Progenitor cell of endocrine pancreas (in vitro differentiated cells): ENCODE measurements at places on chromosomes 3 and 15. TPM values are rescaled to one million over a fixed set of nuclear protein-coding genes. Genes with fewer than 3 reads are reported as not detected.

DNA sequence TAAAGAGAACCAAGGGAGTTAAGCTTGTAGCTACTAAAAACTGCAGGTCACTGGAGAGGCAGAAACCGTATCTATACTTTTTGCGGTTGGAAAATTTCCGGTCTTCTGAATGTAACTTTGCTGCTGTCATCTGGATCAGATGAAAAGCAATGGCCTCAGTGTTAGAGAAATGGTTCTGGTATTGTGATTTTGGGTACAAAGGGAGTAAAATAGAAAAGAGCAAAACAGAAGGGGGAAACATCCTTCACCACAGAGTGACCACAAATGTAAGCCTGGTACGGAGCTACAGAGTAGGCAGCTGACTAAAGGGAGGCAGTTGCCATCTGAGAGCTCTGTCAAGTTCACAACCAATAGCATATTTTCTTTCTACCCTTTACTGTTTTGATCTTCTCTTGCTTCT, 5.6 kb downstream of the CD96 start:
- H3K27me3 ChIP-seq = no peaks in the 10 kb centered on the region
- no peaks in the 10 kb centered on the region for H3K36me3 ChIP-seq
- H3K4me3 ChIP-seq = no peak overlapping the region
- H3K4me1 ChIP-seq = no peaks in the 10 kb centered on the region
- DNase-seq = no peak

- no peak overlapping the region for H3K4me3 ChIP-seq
- H3K36me3 ChIP-seq = peaks cover 13% of the 10 kb centered on the region
- no peak for DNase-seq
- no peaks in the 10 kb centered on the region for H3K27me3 ChIP-seq
These were observed 13.3 kb downstream of the EIF3J start for GRCh38 chr15:44550256-44550655.

DNA sequence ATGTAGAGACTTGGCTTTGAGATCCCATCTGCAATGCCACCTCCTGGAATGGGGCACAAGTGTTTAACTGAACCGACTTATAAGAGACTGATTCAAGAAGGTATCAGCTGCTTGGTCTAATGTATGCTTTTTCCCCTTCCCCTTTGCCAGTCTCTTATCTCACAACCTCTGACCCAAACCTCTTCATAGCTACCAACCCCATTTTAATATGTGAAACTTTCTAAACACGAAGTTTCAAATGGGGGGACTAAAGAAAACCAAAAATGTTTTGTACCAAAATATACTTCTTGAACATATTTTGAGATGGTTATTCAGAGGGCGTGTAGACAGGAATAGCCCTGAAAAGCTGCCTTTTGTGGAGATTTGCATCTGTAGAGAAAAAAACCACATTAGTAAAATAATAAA, 73.1 kb downstream of the OXSM start:
- H3K36me3 ChIP-seq = peaks cover 2% of the 10 kb centered on the region
- no peak overlapping the region for H3K27ac ChIP-seq
- H3K4me1 ChIP-seq = peaks cover 3% of the 10 kb centered on the region
- H3K4me3 ChIP-seq = no peak overlapping the region
- H3K27me3 ChIP-seq = no peaks in the 10 kb centered on the region

GRCh38 chr15:37106490-37107001, 6.2 kb upstream of the MEIS2 start:
- peak overlapping the region; percentile 75 for H3K4me3 ChIP-seq
- no peaks in the 10 kb centered on the region for H3K36me3 ChIP-seq
- H3K4me1 ChIP-seq = peaks cover 71% of the 10 kb centered on the region
- no peak for DNase-seq

DNA sequence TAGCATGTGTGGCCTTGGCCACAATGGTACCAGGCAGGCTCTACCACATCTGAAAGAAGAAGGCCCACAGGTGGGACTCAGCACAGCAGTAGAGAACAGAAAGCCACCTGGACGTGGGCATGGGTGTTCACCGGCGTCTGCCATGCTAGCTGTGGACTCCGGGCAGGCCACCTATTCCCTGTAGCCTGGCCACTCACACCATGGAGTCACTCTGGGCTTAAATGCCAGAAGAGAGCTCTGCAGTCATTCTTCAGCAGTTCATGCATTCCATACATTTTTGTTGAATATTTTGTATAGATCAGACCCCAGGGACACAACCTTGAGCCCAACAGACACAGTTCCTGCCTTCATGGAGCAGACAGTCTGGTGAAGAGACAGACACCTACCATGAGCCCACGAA, 138.6 kb downstream of the SRGAP3 start:
- DNase-seq = no peak
- H3K27ac ChIP-seq = peak overlapping the region; percentile 71
- H3K4me3 ChIP-seq = no peak overlapping the region
- peaks cover 8% of the 10 kb centered on the region for H3K36me3 ChIP-seq

DNA sequence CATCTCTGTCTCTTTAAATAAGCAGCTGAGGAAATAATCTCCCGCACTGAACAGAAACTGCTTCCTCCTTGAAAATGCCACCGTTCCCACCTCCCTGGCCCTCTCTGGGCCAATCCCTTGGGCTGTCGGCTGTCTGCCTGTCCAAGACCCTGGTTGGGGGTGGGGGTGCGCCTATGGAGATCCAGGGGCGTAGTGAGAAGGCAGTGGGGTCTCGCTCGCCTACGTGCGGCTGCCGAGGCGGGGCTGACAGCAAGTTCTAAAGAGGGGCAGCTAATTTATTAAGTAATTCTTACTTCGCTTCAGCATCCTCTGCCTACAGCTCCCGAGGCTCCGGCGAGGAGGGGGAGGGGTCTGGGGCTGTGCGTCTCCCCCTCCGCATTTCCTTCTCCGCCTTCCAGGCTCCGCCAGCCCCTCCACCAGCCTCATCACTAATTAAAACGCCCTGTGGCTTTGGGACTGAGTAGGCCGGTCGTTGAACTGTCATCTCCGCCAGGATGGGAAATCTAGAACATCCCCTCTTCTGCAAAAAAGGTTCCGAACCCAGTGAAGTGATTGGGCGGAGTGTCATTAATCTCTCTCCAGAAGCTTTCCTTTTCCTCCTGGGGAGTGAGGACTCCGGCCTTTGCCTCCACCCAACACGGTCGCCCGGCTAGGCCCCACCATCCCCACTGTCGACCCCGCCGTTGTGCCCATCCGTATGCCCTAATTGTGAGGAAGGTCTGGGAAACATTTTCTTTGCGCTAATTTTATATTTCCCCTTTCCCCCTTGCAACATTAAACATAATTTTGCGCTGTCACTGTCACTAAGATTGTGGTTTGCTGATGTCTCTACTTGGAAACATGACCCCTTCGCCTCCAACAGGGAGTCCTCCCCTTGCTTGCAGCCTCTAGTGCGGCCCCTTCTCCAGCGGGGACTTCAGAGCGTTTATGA, 16.9 kb downstream of the NR2F2 start:
- DNase-seq = no peak
- peaks cover 7% of the 10 kb centered on the region for H3K36me3 ChIP-seq
- H3K27ac ChIP-seq = no peak overlapping the region
- peaks cover 87% of the 10 kb centered on the region for H3K27me3 ChIP-seq

DNA sequence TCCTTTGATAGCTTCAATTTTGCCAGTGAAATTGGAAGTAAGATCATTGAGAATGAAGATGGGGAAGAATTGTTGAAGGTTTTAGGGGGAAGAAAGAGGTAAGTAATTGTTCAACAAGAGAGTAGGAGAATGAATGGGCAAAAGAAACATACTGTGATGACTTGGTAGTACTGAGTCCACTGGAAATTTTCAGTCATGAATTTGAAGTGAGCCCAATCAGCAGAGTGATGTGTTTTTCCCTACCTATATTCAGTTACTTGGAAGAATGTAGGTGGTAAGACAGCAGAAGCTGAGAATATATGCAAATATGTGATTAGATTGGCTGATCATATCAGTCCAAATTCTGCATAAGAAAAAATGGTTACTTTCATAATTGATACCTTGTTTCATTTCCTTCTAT, 569.6 kb downstream of the AGBL1 start:
- no peak overlapping the region for H3K27ac ChIP-seq
- no peaks in the 10 kb centered on the region for H3K4me1 ChIP-seq
- DNase-seq = no peak
- H3K36me3 ChIP-seq = no peaks in the 10 kb centered on the region
- no peak overlapping the region for H3K4me3 ChIP-seq

- no peak overlapping the region for H3K27ac ChIP-seq
- no peak for DNase-seq
- H3K36me3 ChIP-seq = no peaks in the 10 kb centered on the region
- no peak overlapping the region for H3K4me3 ChIP-seq
- peaks cover 2% of the 10 kb centered on the region for H3K4me1 ChIP-seq
These were observed 376.6 kb upstream of the CBLB start for GRCh38 chr3:106245400-106245799.

GRCh38 chr15:38486936-38487335, 33.0 kb downstream of the FAM98B start:
- H3K4me3 ChIP-seq = no peak overlapping the region
- H3K27me3 ChIP-seq = no peaks in the 10 kb centered on the region
- H3K27ac ChIP-seq = no peak overlapping the region
- peaks cover 2% of the 10 kb centered on the region for H3K4me1 ChIP-seq
- DNase-seq = no peak

GRCh38 chr15:31843426-31844055, 186.8 kb upstream of the CHRNA7 start:
- H3K4me1 ChIP-seq = peaks cover 4% of the 10 kb centered on the region
- no peaks in the 10 kb centered on the region for H3K36me3 ChIP-seq
- H3K27me3 ChIP-seq = no peaks in the 10 kb centered on the region
- no peak for DNase-seq

- H3K27ac ChIP-seq = peak overlapping the region; percentile 31
- H3K4me3 ChIP-seq = no peak overlapping the region
- no peaks in the 10 kb centered on the region for H3K36me3 ChIP-seq
- peaks cover 28% of the 10 kb centered on the region for H3K4me1 ChIP-seq
These were observed 146.1 kb downstream of the SMAD6 start for GRCh38 chr15:66848116-66848515.

- H3K4me3 ChIP-seq = no peak overlapping the region
- H3K27me3 ChIP-seq = peaks cover 11% of the 10 kb centered on the region
- H3K36me3 ChIP-seq = no peaks in the 10 kb centered on the region
These were observed 53.4 kb upstream of the SEC13 start for GRCh38 chr3:10374311-10374710.

- no peak overlapping the region for H3K27ac ChIP-seq
- no peak for DNase-seq
- peaks cover 15% of the 10 kb centered on the region for H3K27me3 ChIP-seq
- peaks cover 3% of the 10 kb centered on the region for H3K4me1 ChIP-seq
- H3K36me3 ChIP-seq = no peaks in the 10 kb centered on the region
These were observed 25.6 kb upstream of the FAM174B start for GRCh38 chr15:92681141-92681631.

GRCh38 chr15:42672444-42672843, 64.5 kb downstream of the CDAN1 start:
- peaks cover 9% of the 10 kb centered on the region for H3K4me1 ChIP-seq
- no peak overlapping the region for H3K27ac ChIP-seq
- no peaks in the 10 kb centered on the region for H3K36me3 ChIP-seq
- no peak overlapping the region for H3K4me3 ChIP-seq

DNA sequence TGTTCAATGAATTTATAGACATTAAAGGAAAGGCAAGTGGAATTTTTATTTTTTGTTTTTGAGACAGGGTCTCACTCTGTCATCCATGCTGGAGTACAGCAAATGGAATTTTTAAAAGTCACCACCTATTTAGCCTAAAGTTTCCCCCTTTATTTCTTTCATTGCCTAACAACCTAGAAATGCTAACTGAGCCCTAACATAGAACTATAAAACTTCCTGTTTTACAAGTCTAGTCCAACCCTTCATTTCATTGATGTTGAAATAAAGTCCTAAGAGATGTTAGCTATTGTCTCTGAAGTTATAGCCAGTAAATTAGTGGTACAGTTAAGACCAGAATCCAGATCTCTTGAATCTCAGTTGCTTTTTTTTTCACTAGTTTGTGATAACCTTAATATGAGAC, 39.0 kb downstream of the MAPK6 start:
- H3K4me1 ChIP-seq = no peaks in the 10 kb centered on the region
- H3K36me3 ChIP-seq = peaks cover 23% of the 10 kb centered on the region
- H3K27ac ChIP-seq = no peak overlapping the region
- no peak overlapping the region for H3K4me3 ChIP-seq
- no peaks in the 10 kb centered on the region for H3K27me3 ChIP-seq
- DNase-seq = no peak

The GOLGA6L4 gene
- total RNA-seq = 10.0 and 11.7 TPM in 2 replicates

The PLA2G4D gene
- total RNA-seq = not detected in 2 replicates

The HRG gene
- not detected in 2 replicates for total RNA-seq

The LRRC2 gene
- total RNA-seq = not detected in 2 replicates

The PPARG gene
- 17.1 and 17.5 TPM in 2 replicates for total RNA-seq

The KLHL25 gene
- total RNA-seq = 15.2 and 16.4 TPM in 2 replicates

The ST3GAL6 gene
- total RNA-seq = 46.8 and 49.2 TPM in 2 replicates

The SLC9C1 gene
- 1.5 and 2.3 TPM in 2 replicates for total RNA-seq

The KIF9 gene
- 14.2 and 16.9 TPM in 2 replicates for total RNA-seq
